ENCODE measurements at places on chromosomes 2 and 18.
A peak's percentile ranks its signal among the peaks of the same experiment; 100 is the strongest.

DNA sequence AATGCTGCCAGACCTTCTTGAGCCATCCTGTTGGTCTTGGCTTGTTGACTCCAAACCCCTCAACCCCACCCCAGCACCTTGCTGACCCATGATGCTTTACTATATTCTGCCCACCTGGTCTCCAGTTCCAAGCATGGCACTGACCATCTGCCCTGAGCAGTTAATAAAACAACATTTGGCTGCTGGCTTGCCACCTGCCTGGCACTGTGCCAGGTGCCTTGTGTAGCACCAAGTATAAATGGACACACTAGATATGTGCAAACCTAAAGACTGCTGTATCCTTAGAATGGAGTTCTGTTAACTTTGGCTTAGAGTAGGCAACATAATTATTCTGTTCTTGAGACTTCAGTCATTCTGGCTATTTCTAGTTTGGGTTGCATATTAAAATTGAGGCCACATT, 91.4 kb downstream of the ACSL3 start:
- no peak for DNase-seq

DNA sequence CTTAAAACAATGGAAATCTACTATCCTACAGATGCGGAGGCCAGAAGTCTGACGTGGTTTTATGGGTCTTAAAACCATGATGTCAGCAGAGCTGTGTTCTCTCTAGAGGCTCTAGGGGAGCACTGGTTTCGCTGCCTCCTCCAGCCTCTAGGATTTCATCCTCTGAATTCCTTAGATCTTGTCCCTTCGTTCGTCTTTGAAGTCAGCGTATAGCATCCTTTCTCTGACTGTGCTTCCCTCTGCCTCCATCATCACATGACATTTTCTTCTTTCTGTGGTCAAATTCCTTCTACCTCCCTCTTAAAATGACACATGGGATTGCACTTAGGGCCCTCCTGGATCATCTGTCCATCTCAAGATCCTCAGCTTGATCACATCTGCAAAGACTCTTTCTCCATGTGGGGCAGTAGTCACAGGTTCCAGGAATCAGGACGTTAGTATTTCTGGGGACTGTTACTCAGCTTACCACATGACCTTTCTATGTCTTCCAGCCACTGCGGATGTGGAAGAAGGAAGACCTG, 22.7 kb upstream of the NCK2 start:
- peak; percentile 56 for DNase-seq

GRCh38 chr2:231800493-231801091, 14.3 kb downstream of the COPS7B start:
- DNase-seq, result no peak

- DNase-seq, result peak; percentile 31
Observed at GRCh38 chr2:196229013-196229412, 57.6 kb upstream of the STK17B start.

- DNase-seq, result no peak
Observed at GRCh38 chr2:23588106-23588505, 203.1 kb downstream of the KLHL29 start.

DNA sequence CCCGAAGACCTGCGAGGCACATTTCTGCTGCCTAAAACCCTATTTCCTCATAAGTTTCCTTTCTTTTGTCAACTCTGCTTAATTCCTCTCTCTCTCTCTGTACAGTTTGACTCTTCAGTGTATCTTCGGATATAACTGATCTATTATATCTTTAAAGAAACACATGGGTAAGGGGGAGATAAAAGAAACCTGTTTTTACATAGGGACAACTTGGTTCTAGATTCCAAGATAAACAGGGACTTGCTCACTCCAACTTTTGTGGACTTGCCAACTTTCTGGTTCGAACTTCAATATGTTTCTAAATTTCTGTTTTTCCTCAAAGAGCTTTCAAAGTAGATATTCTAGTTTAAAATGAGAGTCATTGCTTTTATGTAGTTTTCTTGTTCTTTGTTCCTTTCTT, 182.7 kb upstream of the EPC2 start:
- no peak for DNase-seq

GRCh38 chr2:12618576-12618975, 98.2 kb upstream of the TRIB2 start:
- DNase-seq, result no peak

DNA sequence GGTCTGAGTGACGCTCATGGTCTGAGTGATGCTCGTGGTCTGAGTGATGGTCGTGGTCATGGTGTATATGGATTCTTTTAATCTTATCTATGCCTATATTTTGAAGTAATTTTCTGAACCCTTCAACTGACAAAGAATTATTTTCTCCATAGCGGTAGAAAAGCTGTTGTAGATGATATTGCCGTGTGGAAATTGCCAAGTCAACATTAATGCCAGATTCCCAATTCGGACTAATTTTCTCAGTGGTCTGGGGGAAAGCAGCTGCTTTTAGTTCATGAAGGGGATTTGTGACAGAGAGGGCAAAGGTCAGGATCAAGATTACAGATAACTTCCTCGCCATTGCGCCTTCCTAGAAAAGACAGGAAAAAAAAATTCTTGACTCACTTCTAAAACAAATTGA, 2.5 kb downstream of the SLC39A6 start:
- DNase-seq, result no peak

DNA sequence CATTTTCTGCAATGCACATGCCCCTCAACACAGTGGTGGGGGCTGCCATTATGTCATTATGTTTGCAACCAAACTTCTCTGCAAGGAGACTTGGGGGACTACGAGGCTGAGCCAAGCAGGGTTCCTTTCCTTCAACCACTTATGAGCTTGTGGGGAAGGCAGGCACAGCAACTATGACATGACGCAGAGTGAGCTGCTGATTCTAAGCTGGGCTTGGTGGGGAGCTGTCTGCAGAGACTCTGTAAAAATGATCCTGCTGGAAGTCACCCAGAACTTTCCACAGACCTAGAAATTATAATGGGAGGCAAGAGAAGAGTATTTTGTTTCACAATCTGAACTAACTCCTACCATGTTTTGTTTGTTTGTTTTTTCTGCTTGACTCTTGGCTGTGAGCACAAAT, 55.6 kb downstream of the INPP5D start:
- no peak for DNase-seq

GRCh38 chr2:6073191-6074088, 381.3 kb downstream of the SOX11 start:
- no peak for DNase-seq

DNA sequence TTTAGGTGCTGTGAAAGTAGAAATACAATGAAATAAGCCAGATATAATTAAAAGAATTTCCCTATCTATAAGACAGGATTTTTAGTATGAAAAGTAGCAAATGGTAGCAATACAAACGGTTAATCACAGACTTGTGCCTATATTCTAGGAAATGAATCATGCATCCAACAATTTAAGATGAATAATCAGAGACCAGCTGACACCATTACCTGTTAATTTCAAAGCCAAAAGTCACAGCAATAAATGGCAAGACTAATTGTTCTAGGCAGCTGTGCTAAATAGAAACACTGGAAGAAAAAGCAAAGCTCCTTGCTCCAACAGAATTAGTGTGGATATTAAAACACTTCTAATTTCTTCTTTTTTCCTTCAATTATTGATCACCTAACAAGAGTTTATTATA, 35.1 kb upstream of the MPP4 start:
- DNase-seq, result no peak

- no peak for DNase-seq
Observed at GRCh38 chr2:200845669-200846325, 18.7 kb downstream of the CLK1 start.

DNA sequence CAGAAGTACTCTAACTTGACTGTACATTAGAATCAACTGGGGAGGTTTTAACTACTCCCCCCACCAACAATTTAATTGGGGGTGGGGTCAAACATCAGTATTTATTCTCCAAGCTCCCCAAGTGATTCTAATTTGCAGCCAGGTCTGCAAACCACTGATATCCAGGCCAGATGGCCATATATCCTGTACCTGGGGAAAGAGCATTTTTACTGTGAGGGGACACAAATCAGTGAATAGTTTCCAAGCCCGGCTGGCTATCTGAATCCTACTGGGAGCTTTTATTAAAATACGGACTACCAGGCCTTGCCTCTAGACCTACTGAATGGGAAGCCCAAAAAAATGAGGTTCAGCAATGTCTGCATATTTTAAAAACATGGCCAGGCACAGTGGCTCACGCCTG, 88.5 kb downstream of the TCF4 start:
- DNase-seq, result no peak

- no peak for DNase-seq
Observed at GRCh38 chr2:10661846-10662245, 27.9 kb downstream of the NOL10 start.

GRCh38 chr18:58321986-58322385, 278.0 kb downstream of the NEDD4L start:
- DNase-seq, result no peak

GRCh38 chr2:31415421-31415820, 879 bp upstream of the XDH start:
- DNase-seq, result no peak

DNA sequence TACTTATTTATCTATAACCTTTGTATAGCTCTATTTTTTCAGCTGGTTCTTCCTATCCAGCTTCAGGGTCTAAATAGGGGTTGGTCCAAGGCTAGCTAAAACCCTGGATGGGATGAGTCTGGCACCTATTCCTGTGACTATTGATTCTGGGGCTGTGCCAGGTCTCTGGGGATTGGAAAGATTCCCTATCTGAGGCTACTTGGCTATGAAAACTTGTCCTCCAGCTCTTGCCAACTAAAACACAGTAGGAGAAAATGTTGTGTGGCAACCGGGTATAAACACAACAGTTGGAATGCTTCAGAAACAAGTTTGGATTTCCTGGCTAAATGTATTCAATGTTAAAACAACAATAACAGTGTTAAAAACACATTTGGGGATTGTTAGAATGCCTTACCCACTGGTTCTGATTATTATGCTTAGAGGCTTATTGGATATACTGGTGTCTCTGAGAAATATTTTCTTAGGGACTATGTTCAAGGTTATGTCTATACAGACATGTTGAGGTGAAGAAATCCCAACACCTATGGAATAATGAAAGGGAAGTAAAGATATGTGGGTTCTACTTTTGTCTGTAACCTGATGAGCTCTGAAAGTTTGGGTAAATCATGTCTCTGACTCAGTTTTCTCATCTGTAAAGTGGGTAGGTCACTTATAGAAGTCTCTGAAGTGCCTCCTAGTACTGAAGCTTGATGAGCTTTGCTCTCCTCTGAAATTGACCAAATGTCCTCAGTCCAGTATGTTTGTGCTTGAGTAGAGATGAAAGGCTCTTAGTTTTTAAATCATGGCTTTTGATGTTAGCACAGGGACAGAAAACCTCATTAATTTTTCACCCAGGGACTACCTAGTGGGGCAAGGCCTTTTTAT, 460.7 kb downstream of the MTX2 start:
- DNase-seq, result no peak

GRCh38 chr2:23354554-23354953, 30.4 kb upstream of the KLHL29 start:
- no peak for DNase-seq

DNA sequence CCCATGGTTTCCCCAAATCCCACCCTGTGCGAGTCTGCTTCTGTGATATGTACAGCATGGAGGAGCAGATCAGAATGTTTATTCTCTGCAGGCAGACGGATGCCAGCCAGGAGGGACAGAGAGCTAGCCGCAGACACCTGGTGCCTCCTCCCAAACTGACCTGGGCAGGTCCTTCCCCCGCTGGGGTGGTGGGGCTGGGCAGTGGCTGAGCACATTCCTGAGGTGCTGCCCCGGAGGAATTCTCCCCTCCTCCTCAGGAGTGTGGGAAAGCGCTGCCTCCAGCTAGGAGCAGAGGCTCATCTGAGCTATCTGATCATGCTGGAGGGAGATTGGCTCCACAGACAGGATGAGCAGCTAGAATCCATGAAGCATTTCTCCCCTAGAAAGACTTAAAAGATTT, 21.7 kb downstream of the C2orf92 start:
- no peak for DNase-seq

DNA sequence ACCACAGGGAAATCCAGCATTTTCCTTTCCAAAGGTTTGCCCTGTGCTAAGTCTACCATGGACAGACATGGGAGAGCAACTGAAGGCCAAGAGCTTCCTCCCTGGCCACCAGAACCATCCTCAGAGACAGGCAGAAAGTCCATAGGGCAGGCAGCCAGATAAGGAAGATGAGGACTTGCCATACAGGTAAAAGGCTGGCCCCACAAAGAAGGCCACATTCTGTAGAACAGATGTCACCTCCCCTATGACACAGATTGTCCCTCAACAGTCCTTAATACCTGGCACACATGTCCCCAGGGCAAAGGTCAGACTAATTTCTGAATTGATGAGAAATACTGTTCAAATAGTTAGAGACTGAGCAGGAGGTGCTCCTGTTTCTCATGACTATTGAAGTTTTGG, 52.0 kb downstream of the FECH start:
- DNase-seq, result no peak

- DNase-seq, result no peak
Observed at GRCh38 chr18:61556862-61557261, 223.6 kb downstream of the CDH20 start.

DNA sequence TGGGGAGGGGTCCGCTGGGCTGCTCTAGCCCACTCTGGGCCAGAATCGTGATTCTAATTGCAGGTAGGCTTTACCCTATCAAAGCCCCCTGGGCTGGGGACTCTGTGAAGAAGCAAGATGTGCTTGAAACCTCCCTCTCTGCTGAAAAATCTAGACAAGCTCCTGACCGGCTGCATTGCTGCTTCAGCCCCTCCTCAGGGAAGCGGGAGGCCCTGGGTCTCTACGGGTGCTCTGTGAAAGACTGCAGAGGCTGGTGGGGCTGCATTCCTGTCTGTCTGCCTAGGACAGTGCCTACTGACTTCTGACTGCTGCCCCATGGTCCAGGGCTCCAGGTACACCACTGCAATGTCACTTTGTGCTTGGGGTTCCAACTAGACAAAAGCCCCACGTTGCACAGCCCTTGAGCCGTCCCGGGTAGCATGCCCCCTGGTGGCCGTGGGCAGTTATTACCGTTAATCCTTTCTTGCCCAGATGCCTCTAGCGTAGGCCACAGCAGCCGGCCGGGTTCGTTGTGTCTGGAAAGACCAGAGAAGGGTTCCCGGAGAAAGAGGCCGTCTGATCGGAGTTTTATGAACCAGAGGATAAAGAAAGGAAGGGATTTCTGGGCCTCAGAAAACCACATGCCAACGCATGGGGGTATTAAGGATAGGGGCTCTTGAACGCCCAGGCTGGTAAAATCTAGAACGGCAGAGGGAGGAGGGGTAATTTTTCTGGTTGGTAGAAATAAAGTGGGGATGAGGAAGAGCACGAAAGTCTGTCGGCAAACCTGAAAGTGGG, 15.9 kb upstream of the C1QL2 start:
- DNase-seq, result no peak

- DNase-seq, result peak; percentile 74
Observed at GRCh38 chr18:13530033-13530878, 196.1 kb downstream of the FAM210A start.

DNA sequence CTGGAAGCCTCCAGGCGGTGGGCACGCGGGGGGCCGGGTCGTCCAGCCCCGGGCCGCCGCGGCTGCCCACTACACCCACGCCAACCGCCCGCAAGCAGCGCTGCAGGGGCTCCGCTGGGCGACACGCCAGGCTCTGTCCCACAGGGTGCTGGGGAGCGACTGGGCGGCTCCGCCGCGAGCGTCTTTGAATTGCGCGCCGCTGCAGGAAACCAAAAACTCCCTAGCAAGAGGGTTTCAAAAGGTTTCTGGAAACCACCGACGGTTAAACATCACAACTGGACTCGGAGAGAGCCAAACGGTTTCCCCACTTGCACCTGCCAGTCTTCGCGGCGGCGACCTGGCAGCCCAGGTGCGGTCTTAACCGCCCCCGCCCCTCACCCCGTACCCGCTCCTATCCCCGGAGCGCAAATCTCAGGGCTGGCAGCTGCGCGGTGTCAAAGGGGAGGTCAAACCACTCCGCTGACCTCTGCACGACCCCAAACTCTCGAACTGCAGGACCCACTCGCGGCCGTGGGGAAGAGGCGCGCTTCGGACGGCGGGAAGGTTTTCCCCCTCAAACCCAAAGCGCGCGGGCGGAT, 1.0 kb downstream of the CXCR4 start:
- DNase-seq, result peak; percentile 78

Data from GF-D8 (cell line).